ENCODE measurements at places on chromosomes 1 and 21.

DNA sequence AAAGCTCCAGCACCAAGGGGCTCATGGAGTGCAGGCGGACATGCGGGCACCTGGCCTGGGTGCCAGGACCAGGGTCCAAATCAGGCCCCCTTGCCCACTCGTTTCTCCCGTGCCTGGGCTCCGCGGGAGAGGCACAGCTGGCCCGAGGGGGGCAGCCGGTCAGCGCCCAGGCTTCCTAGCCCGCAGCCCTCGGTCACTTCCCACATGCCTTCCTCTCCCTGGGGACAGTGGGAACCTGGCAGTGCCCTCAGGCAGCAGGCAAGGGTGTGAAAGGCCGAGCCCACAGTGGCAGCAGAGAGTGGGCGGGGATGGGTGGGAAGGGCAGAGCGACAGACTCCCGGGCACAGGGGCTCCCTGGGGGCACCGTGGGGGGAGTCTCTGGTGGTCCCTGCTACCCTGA, 69.8 kb downstream of the MEGF6 start:
- DNase-seq = no peak

- peak; percentile 20 for DNase-seq
Observed at GRCh38 chr1:172909606-172910326, 141.0 kb downstream of the TNFSF18 start.

DNA sequence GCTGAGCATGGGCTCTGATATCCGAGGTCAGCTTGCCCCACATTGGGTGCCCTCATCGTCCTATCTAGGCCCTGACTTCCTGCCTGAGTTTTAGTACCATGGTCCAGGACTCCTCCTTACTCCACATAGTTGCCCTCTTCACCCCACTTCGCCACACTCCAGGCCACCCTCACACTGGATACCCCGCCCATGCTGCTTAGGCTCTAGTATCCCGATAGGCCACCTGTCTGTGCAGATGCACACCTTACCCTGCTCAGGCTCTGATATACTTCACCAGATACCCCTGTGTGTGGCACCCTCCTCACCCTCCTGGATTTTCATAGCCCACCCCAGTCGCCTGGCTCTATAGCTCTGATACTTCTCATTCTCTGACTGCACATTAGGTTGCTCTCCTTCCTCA, 145.5 kb upstream of the SERTAD4 start:
- DNase-seq = no peak

DNA sequence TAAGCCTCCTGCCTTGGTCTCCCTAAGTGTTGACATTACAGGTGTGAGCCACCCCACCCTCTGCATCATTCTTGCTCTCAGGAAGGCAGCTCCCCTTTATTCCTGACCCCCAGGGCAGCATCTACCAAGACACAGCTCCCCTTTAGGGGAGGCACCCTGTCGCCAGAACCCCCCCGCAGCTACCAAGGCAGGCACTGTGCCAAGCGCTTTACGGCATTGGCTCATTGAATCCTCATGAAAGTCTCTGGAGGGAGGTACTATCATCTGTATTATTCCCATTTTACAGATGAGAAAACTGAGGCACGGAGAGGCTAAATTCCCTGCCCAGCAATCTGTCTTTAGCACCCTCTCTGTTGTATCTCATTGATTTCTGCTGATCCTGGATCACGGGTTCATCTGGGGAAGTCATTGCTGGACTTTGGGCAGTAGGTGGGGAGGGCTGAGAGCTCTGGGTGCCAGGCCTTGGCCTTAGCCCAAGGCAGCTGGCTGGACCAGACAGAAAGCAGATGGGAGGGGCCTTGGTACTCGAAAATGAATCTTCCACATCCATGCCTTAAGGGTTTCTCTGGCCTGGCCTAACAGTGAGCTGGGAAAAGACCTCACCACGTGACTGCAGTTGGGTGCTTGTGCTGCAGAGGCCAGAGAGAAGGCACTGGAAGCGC, 5.9 kb downstream of the PLOD1 start:
- peak; percentile 34 for DNase-seq

DNA sequence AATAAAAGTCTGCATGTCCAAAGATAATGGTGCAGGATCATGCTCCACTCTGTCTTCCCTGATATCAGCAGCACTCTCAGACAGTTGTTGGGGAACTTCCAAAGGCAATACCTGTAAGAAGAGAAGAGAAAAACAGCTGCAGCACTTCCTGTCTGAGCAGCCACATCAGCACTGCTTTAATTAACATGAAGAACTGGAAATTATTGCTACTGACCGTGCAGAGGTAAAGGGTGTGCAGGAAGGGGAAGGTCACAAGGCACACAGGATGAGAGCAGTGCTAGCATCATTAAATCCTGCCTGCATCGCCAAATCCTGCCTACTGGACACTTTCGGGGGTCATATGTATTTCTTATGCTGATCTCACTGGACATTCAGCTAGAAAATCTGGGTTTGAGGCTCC, 379.0 kb downstream of the LMX1A start:
- no peak for DNase-seq

GRCh38 chr21:35147439-35147838, 98.3 kb upstream of the RUNX1 start:
- DNase-seq = peak; percentile 15

- DNase-seq = no peak
Observed at GRCh38 chr1:227092069-227092468, 152.0 kb downstream of the COQ8A start.

- peak; percentile 58 for DNase-seq
Observed at GRCh38 chr1:7703321-7704213, 67.5 kb upstream of the VAMP3 start.

GRCh38 chr1:247288341-247288740, 32.5 kb downstream of the VN1R5 start:
- DNase-seq = no peak

GRCh38 chr1:2300004-2300771, 72.1 kb downstream of the SKI start:
- DNase-seq = peak; percentile 59

DNA sequence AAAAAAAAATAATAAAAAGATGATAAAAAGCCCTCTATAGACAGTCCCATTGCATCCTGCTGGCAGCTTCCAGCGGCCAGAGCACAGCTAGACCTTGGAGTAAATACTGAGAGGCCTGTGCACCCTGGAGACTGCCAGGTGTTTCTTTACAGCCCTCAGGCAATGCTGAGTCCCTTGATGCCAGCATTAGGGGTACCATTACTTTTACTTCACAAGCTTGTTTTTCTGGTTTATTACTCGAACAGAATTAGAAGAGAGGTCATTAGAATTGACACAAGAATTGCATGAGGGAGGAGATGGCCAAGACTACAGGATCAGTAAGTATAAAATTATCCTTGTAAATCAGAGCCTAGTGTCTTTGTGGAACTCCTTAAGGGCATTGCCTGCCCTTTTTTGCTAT, 43.6 kb downstream of the AKNAD1 start:
- no peak for DNase-seq

GRCh38 chr1:161304927-161305866, 4.6 kb downstream of the MPZ start:
- no peak for DNase-seq

DNA sequence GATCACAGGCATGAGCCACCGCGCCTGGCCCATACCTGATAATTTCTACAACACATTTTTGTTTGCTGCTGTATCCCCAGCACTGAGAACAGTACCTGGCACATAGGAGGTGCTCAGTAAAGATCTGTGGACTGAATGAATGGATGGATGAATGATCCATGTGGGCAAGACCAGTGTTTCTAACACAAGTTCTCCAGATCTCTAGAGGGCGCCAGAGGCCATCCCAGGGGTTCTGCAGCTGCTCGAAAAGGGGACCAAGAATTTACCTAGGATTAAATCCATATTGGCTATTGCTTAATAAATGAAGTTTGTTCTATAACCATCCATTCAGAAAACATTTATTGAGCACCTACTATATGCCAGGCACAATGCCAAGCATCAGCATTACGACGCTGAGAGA, 167.7 kb downstream of the ACTL8 start:
- DNase-seq = peak; percentile 68

- DNase-seq = peak; percentile 96
Observed at GRCh38 chr1:25338188-25338981, at the start of gene TMEM50A. Gene TMEM50A, plus strand, starts transcription at chr1:25338334. Its CDS starts 2,153 bp downstream, at chr1:25340487.

DNA sequence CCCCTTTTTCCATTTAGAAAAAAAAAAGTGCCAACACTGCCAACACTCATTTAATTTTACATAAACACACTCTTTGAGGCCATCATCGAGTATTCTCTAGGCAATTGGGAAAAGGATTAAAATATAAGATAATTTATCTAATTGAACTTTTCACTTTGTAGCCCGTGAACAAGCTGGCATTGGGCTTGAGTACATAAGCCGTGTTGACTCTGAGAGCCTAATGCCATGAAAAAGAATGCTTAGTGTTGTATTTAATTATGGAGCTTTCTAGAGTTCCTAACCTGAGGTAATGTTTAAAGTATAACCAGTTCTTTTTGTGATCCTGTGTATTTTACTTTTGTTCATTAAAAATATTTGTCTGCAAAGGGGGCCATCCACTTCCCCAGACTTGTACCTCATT, 193.8 kb downstream of the LYPLAL1 start:
- no peak for DNase-seq

DNA sequence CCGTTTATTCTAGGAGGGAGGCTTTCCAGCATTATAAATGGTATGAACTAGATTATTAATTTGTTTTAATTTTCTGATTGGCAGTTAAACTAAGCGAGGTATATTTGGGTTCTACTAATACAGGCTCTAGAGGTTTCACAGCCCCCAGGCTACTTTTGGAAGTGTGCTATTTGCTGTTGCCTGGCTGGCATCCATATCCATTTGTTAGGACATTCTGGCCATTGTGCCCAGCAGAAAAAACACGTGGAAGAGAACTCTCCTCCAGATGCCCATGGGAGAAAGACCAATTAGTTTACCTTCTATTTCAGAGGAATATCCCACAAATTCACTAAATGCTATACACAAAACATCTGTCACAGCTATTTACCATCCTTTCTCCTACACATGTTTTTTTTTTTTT, 29.3 kb downstream of the MACO1 start:
- no peak for DNase-seq

- no peak for DNase-seq
Observed at GRCh38 chr1:21899267-21899810, 37.8 kb downstream of the HSPG2 start.

DNA sequence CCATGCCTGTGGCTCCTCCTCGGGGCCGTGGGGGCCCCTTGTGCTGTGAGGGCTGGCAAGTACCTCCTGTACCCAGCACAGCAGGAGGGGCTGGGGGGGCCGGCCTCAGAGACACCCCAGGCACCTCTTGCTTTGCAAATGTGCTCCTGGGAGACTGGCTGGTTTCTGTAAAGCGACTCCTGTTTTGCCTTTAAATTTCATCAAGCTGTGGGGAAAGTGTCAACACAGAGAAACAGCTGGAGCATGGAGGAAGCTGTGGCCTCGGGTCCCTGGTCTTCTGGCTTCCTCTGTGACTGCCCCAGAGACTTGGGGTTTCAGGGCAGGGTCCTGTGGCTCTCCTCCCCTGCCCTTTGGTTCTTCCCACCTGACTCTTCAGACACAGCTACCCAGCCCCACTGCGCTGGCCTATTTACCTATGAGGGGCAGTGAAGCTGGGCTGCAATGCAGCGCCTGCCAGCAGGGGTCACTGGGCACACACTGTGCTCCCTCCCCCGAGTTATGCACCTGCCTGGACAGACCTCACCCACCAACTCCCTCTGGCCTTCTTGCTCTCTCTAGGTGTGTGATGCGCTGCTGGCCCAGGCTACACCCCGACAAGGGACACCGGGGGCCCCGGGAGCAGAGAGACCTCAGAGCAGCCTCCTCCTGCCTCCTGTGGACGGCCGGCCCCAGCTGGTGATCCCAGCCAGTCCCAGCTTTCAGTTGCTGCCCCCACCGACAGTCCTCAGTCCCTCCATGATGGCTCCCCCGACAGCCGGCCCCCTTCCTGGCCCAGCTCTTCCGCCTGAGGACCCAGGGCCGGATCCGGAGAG, 17.6 kb upstream of the PEX10 start:
- peak; percentile 42 for DNase-seq

DNA sequence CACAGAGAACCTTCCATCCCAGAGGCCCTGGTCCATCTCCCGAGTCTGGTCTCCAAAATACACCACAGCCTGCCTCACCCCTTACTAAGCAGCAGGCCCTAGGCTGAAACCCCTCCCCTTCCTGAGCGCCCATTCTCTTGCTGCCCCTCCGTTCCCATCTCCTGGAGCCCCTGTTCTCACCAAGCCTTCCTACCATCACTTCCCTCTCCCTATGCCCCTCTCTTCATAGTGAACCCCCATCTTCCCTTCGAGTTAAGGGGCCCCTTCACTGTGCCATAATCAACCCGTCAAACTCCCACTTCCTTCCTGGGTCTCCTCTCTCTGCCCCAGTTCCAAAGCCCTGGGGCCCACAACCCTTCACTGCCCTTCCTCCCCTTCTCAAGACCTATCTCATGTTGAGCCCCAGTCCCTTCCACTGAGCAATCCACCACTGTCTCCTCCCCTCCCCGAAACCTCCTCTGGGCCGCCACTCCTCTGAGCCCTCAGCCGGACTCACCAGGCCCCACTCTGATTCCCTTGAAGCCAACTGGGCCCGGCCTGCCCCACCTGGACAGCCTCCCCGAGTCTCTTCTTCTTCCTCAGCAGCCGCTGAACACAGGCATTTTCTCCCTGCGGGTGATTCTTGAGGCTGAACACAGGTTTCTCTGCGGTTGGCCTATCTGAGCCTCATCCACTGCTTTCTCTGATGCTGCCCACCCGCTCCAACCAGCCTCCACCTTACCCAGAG, 42.2 kb upstream of the WASF2 start:
- no peak for DNase-seq

GRCh38 chr1:46615735-46616134, 876 bp downstream of the MOB3C start:
- no peak for DNase-seq

DNA sequence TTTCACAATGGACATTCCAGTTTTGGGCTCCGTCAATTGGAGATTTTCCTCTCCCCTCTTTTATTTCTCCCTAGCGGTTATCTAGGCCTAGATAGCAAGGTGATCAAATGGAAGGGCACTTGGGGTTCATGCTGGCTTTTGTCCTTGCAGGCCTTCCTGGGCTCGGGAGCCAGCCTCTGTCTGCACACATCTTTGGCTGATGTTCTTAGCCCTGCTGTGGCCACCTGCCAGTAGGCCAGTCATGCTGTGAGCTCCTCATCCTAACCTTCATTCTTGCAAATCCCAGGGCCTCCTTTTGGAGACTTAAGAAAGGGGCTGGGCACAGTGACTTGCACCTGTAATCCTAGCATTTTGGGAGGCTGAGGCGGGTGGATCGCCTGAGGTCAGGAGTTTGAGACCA, 13.5 kb downstream of the TIE1 start:
- no peak for DNase-seq

GRCh38 chr1:74681449-74681848, 7.9 kb upstream of the ERICH3 start:
- no peak for DNase-seq

DNA sequence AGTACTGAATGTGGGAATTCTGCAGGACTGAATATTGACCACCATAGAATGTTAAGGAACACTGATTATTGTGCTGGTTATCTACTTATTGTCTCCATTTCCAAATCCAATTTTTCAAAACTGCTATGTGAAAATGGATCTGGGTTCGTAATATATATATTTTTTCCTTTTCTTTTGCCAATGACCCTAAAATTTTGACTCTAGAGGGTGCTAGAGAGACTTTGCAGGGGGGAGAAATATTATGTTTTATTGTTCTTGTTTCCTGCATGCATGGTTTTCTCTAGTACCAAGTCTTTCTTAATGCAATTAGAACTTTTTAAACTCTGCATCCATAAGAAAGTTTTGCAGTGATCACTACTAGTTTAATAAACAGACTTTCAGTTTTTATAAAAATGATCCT, 1256.9 kb downstream of the BRINP3 start:
- no peak for DNase-seq

GRCh38 chr1:99784809-99785255, 18.4 kb upstream of the FRRS1 start:
- DNase-seq = no peak

- DNase-seq = peak; percentile 92
Observed at GRCh38 chr1:15799004-15799867, 8.2 kb downstream of the UQCRHL start.
